ENCODE measurements at places on chromosomes 3 and 15.
A peak's percentile ranks its signal among the peaks of the same experiment; 100 is the strongest.

GRCh38 chr3:55797084-55797483 is 310.0 kb upstream of the WNT5A start:
- DNase-seq, result no peak

DNA sequence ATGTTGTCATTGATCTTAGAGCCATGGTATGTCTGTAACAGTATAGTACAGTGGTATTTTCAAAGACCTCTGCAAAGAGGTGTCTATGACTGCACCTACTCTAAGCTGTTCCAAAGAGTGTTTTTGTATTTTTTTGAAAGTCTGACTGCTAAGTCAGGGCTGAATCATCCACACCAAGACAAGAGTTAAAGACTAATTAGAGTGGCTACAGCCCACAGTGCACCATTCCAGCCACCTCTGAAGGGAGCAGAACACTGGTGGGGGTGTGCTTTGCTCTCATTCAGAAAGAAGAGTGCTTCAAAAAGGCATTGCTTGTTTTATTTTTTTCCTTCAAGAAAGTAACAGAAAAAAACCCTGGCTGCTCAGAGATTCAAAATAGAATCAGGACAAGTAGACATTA is 301.4 kb downstream of the GABRG3 start:
- DNase-seq, result no peak

DNA sequence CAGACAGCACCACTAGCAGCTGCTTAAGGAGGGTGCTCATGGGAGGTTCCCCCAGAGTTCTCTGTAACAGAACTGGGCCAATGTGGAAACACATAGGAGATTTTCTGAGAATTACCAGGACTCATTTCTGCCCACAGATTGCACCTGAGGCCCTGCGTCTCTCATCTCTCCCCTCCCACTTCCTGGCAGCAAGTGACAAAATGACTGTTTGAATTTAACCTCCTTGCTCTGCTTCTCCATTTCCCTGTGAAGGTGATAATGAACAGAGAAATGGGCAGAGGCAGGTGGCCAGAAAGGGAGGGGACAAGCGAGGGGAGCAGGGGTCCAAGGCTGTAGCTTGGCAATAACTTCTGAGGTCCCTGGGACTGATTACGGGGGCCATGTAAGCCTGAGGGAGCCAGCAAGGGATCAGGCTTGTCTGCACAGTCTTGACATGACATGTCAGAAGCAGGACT is 8.0 kb downstream of the EPHB1 start:
- peak; percentile 12 for DNase-seq

DNA sequence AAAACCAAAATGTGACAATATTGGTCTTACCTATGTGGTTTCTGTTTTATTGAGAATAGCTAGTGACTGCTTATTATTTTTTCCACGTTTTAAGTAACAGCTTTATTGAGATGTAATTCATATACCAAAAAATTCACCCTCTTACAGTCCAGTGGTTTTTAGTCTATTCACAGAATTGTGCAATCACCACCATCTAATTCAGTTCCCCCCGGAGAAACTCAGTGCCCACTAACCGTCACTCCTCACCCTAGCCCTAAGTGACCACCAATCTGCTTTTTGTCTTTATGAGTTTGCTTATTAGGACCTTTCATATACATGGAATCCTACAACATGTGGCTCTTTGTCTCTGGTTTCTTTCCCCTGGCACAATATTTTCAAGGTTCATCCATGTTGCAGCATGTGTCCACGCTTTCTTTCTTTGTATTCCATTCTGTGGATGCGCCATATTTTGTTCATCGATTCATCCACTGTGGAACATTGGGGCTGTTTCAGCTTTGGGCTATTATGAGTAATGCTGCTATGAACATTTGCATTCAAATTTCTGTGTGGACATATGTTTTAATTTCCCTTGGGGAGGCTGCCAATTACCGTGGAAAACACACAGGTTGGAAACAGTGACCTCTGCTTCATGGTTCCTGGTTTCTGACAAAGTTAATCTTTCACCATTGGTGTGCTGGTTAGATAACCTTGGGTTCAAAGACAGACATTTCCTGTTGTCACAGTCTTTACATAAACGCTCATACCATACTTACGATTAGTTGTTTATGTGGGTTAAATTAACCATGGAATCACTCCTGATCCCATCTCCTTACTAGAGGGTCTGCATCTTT is 3.2 kb upstream of the BCL2L10 start:
- no peak for DNase-seq

GRCh38 chr3:64161481-64161952 is 63.7 kb downstream of the PRICKLE2 start:
- DNase-seq, result no peak

DNA sequence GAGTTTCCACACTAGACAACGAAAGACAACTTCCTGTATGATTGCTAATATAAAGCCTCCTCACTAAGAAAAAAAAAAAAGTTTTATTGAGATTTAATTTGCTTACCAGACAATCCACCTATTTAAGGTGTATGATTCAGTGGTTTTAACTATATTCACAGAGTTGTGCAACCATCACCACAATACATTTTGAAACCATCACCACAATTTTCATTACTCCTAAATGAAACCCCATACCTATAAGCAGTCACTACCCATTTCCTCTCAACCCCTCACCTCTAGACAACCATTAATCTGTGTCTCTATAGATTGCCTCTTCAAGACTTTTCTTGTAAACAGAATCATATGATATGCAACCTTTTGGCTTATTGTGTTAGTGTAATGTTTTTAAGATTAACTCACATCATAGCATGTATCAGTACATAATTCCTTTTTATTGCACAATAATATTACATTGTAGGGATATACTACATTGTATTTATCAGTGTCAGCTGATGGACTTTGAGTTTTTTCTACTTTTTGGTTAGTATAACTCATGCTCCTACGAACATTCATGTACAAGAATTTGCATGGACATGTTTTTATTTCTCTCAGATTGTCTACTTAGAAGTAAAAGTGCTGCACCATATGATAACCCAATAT is 339.7 kb downstream of the NLGN1 start:
- DNase-seq, result no peak

GRCh38 chr15:26191193-26191592 is 328.1 kb upstream of the ATP10A start:
- DNase-seq, result no peak

DNA sequence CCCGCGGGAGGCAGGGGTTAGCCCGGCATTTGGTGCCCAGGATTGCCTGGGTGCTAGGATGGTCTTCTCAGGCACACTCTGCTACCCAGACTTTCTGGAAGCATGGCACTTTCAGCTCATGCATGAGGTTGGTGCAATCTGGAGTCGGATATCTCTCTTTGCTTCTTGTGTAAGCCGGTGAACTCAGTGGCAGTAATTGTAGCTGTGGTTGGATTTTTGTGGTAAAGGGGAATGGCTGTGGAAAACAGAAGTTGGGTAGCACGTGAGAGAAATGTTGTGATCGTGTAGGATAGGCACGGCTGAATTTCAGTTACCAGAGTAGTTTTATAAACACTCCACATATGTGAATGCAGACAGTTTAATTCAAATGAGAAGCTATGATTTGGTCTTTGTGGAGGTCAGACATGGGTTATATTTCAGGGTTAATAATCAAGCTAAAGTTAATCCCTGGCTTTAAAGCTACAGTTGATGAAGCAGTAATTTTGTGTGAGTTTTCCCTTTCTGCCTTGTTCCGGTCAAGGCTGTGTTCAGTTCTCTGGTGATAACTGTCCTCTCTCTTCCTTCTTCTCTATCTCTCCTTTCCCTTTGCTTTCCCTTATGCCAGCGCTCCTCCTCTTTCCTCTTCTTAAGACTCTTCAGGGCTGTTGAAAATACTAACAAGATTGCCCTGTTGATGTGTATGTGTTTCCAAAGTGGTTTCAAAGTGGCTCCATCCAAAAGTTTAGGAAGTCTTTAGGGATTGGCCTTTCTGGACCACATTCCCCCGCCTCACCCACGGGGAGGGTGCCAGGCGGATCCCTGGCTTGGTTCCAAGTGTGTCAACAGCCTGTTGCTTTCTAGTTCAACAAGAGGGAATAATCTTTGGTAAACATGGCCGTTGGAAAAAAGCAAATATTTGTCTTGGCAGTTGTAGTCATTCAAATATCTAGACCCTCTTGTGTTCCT is 404.6 kb upstream of the C2CD4B start:
- no peak for DNase-seq

Measured in stimulated activated CD4-positive, alpha-beta T cell treated with anti-CD3 and anti-CD28 coated beads, Interleukin-2, amount 100 ng/mL, for 24 hours (primary cell).